Activated CD4-positive, alpha-beta T cell treated with anti-CD3 and anti-CD28 coated beads, Interleukin-2, amount 50 U/mL, for 24 hours (primary cell): ENCODE measurements at places on chromosomes 5 and 9.

GRCh38 chr5:178388386-178389025 is 155.9 kb upstream of the PHYKPL start:
- no peak for DNase-seq

DNA sequence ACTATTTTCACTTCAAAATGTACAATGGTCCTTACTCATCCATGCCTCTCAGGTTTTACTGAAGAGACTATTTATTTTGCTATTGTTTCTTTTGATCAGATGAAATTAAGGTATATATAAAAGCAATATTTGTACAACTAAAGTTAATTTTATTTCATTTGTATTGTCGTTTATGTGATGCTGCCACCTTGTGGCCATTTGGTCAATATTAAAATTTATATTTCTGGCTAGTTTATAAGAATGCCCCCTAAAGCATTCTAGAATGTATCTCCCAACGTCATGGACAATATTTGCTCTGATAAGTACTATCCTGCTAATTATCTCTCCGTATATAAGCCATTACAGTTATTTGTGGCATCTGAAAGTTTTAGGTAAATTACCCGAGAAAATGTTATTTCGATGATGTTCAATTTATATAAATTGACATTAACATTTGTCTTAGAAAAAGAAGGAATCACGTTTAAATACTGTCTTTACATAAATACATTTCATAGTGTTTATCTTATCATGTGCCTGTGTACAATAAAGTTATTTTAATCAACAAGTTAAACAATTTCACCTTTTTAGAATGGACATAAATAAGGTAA is 680.0 kb downstream of the TAF11L14 start:
- DNase-seq = no peak

- DNase-seq = no peak
Observed at GRCh38 chr5:121628783-121629182, 222.9 kb upstream of the FTMT start.

DNA sequence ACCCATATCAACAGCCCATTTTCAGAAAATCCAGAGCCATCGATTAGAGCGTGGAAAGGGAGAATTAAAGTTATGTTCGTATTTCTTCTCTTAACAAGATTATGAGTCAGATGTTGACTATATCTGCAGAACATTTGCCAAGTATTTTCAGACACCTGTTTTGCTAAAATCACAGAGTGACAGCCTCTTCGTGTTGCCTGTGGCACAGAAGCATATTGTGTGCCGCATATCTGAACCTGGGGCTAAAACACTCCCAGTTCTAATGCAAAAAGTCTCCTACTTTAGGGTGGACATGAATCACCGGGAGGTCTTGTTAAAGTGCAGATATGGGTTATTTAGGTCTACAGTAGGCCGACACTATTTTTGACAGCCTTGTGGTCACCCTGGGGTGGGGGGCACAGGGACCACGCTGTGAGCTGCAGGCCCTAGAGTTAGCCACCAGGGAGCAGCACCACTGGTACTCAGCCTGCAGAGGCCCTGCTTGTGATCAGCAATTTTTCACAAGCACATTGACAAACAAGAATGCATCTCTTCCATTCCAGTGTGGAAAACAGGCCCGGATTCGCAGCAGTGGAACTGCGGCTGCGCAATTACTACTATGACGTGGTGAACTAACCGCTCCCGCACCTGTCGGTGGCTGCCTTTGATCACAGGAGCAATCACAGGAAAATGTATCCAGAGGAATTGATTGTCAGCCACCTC is 93.5 kb downstream of the SYK start:
- DNase-seq = no peak

GRCh38 chr9:107345327-107345726 is 62.2 kb downstream of the RAD23B start:
- DNase-seq = no peak

- no peak for DNase-seq
Observed at GRCh38 chr5:178328826-178329730, 96.5 kb upstream of the PHYKPL start.

DNA sequence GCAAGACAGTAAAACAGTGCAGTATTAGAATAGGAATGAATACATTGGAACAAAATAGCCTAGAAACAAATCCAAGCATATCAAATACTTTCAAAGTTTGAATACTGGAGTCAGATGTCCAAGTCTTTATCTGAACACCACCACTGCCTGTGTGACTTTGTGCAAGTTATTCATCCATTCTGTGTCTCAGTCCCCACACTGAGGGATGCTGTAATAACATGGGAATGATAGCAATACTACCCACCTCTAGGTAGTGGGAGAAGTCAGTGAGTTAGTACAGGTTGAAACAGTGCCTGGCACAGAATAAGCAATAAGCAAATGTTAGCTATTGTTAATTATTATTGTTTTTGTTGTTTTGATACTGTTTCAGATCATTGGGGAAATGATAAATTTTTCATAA is 130.9 kb downstream of the SUSD1 start:
- no peak for DNase-seq

DNA sequence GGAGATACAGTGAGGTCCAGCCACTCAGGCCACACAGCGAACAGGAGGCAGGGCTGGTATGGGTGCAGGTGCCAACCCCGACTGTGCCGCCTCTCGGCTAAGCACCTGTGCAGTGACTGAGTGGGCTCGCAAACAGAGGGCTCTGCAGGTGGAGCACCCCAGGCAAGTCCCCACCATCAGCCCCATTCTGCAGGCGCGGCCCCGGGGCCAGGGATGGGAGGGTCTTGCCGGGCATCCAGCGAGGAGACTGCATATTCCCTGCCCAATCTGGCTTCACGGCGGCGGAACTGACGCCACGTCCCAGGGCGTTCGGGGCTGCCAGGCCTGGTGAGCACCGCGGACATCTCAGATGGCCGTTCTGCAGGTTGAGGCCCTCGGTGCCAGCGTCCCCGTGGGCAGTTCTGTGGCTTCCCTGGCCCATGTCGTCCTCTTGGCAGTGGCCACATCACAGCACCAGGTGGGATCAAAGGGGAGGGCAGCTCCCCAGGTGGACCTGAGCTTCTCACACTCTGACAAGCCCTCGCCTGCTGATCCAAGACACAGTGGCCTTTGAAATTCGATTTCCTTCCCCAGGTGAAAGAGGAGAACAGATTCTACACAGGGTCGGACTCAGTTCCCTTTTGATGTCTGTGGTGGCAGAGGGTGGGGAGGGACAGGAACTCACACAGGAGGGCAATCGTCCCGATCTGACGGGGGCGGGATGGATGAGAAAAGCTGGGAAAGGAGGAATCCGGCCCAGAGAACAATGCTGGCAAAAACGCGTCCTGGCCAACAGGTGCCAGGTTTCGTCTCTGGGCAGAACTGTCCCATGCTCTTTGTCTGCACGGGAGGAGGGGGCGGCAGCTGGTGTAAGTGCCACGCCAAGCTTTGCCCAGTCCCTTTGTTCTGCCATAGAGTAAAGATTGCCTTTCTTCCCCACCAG is 18.8 kb downstream of the DBH start:
- DNase-seq = no peak

DNA sequence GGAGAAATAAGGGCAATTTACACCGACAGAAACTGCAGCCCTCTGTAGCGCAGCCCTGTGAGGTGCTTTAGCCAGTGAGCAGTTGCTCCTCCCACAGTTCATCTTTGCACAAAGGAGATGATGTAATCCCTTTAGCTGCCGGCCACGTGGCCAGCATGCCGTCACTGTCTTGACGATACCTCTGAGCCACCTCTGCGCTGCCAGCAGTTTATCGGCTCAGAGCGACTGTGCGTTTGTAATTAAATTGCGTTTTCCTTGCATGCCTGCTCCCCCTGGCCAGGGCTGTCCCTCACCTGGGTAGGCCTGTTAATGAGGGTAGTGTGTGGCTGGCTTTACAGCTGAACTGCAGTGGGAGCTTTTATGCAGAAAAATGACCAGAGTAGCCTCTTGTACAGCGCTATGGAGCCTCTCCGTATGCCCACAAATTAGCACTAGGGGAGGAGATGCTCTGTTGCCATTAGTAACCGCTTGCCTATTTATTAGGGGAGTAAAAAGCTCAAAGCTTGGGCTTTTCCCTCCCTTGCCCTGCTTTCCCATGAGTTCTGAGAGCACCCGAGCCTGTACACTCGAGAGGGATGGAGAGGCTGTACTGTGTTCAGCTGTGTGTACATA is 107.0 kb downstream of the TRIO start:
- DNase-seq = no peak

GRCh38 chr5:34511063-34511462 is 145.1 kb upstream of the RAI14 start:
- no peak for DNase-seq

DNA sequence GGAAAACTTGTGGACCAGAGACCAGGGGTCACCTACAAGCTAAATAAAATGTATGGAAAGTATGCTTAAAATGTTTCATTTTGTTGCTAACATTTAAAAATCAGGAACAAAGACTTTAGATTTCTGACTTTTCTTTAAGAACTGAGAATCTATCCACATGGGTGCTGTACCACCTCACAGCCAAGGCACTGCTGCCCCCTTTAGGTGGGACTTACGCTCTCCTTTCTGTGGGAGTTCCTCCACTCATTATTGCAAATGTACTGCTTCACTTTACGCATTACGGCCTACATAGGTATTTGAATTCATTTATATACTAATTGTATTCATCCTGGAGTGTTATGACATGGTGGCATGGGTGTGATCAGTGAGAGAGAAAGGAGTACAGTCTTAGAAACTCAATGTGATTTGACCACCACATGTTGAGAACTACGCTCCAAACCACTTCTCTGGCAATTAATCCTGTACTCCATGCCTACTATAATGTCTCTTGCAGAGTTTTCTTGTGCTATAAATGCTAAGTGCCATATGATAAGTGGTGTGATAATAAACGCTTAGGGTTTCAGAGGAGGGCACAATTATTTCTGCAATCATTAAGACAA is 24.7 kb upstream of the CETN3 start:
- no peak for DNase-seq

DNA sequence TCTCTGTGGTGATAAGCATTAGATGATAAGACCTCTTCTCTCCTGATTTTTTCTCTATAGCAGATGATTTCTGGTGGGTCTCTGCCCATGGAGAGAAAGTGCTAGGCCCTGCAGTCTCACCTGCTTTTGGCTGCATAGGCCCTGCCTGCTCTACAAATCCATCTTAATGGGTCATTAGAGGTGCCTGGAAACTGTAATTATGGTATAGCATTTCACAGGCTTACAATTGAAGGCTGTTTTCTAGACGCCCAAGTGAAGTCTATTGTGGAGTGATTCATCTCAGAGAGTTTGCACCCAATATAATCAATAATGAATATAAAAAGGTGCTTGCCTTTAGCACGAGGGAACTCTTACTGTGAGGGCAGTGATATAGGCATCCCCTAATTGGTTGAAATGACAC is 33.8 kb downstream of the NEUROG1 start:
- DNase-seq = no peak

- no peak for DNase-seq
Observed at GRCh38 chr5:57717555-57717954, 234.9 kb upstream of the ACTBL2 start.

GRCh38 chr5:135264451-135265440 is 134.3 kb downstream of the MACROH2A1 start:
- no peak for DNase-seq

GRCh38 chr5:26232706-26233105 is 805.7 kb downstream of the CDH9 start:
- no peak for DNase-seq

DNA sequence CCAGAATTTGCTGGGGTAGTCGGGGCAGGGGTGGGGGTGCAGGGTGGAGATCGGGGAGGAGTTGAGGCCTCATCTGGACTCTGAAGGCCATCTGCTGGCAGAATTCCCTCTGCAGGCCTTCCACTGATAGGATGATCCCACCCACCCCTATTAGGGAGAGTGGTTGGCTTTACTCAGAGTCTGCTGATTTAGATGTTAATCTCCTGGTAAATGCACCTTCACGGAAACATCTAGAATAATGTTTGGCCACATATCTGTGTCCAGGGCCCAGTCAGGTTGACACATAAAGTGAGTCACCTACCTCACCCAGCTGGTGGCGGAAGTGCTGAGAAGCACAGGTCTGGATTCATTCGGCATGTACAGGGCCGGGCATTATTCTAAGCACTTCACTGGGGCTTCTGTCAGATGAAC is 50.0 kb downstream of the DAPK1 start:
- DNase-seq = no peak

GRCh38 chr5:56803025-56803424 is 12.3 kb upstream of the MAP3K1 start:
- no peak for DNase-seq

DNA sequence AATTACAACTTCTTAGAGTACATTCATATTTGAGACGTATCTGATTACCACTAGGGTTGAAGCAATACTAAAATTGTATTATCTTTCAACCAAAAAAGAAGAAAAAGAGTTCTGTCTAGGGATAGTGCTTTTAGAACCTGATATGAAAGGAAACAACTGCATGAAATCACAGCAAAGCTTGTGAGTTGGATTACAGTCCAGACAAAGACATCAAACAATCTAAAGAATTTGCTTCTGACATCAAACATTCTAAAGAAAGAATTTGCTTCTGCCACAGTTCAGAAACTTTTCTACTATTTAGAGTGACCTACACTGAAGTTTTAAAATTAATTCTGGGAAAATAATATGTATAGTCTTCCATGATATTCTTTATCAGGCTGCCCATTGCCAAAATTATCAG is 1141.1 kb upstream of the ACO1 start:
- no peak for DNase-seq

GRCh38 chr5:65916066-65916465 is 10.3 kb upstream of the ERBIN start:
- no peak for DNase-seq

DNA sequence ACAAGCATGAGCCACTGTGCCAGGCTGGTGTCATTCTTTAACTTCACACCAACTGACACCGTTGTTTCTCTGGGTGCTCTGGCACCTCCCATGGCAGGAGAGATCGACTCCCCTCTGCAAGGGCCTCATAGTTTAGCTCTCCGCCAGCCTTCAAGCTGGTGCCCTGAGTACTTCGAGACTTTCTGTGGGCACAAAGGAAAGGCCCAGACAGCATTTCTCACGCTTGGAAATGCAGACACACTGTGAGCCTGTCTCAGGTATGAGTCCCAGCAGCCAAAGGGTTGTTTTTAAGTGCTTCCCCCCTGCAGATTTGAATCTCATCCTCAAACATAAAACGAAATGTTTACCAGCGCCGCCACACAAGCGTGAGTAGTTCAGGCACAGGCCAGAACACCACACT is 11.1 kb upstream of the TCF7 start:
- DNase-seq = no peak

DNA sequence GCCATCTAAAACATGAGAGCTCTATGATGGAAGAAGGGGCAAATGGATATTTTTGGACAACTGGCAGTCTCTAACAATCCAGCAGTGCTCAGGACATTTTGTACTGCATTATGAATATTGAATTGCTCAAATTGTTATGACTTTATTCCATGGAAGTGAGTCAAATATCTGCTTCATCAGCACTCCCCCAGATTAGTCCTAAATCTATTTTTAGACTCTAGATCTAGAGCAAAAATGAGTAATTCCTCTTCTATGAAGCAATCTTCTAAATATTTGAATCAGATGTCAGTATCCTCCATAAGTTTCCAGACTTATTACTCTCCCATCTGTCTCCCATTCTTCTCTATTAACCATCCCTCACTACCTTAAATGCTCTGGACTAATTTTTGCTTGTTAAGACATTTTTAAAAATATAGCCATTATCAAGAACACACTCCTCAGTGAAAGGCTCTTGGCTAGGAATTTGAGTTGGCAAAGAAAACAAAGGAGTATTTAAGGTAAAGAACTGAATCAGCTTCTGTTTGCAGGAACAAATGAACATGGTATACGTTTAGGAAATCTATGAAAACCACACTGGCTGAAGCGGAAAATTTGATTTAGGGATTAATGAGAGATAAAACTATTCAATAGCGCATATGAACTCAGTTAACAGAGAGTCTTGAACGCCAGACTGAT is 300.9 kb downstream of the MCTP1 start:
- DNase-seq = no peak
